ENCODE measurements at places on chromosomes 5 and 9.

DNA sequence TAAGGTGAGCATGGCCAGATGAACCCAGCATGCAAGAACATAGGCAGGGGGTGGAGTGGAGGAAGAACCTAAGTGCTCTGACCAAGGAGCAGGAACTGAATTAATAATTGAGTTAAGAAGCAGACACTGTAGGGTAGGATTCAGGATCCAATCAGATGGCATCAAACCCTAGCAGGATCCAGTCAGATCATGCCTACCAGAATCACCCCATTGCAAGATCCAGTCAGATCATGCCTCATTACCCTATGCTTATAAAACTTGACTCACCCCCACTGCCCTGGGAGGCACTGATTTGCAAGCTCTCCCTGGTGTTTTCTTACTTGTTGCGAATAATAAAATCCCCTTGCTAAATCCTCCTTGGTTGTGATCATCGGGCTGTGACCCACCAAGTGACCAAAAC is 19.7 kb downstream of the TUSC1 start:
- DNase-seq: no peak

- DNase-seq: peak; percentile 48
These were observed 2.5 kb downstream of the CENPP start for GRCh38 chr9:92328225-92328624.

DNA sequence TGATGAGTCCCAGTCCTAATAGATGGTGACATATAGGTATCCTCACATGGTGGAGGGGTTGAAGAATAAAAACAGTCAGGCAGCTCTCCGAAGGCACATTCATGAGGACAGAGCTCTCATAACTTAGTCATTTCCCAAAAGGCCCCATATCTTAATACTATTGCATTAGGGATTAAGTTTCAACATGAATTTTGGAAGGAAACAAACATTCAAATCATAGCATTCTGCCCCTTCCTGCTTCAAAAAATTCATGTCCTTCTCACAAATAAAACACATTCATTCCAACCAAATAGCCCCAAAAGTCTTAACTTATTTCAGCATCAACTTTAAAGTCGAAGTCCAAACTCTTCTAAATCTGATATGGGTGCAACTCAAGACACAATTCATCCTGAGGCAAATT is 277.2 kb upstream of the NR4A3 start:
- no peak for DNase-seq

- DNase-seq: no peak
These were observed 1.3 kb downstream of the TNPO1 start for GRCh38 chr5:72817671-72818266.

- no peak for DNase-seq
These were observed 303.1 kb upstream of the CLINT1 start for GRCh38 chr5:158162026-158162425.

GRCh38 chr9:134853893-134854292 is 26.7 kb upstream of the FCN2 start:
- no peak for DNase-seq

DNA sequence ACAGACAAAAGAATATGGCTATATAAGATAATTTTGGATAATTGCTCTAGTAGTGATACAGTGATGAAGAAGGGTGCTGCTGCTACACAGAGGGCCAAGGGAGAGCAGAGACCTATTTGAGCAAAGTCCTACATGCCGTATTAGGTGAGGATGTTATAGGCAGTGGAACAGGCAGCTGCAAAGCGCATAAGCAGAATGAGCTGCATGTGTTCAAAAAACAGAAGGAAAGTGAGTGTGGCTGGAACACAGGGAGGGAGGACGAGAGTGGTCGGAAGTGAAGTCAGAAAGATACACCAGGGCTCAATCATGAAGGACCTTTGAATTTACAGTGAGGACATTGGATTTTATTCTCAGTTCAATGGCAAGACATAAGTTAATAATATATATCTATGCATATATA is 35.4 kb downstream of the ITGA2 start:
- no peak for DNase-seq

GRCh38 chr5:98742396-98743073 is 30.9 kb upstream of the RGMB start:
- DNase-seq: no peak

DNA sequence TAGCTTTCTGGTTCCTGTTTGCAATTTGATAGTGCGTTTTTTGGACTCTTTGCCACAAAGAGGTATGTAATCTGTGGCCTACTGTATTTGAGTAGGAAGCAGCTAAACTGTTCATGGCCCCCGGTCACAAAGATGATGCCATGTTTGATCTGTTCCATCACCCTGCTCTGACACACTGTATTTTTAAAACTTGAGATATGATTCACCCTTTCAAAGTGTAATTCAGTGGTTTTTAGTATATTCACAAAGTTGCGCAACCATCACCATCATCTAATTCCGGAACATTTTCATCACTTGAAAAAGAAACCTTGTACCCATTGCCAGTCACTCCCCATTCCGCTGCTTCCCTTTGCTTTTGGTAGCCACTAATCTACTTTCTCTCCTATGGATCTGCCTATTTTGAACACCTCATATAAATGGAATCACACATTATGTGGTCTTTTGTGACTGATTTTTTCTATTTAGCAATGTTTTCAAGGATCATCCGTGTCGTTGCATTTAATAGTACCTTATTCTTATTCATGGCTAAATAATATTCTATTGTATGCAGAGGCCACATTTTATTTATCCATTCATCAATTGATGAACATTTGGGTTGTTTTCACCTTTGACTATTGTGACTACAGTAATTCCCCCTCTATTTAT is 141.6 kb downstream of the NR3C1 start:
- DNase-seq: no peak

Measured in SW480 (cell line).